ENCODE measurements at places on chromosomes 11 and 22. TPM values are rescaled to one million over a fixed set of nuclear protein-coding genes. Genes with fewer than 3 reads are reported as not detected.

Gene LRRC4C
- not detected for total RNA-seq

Gene HSPB2
- not detected for total RNA-seq

Gene FOLR2
- total RNA-seq = not detected

Gene CEP164
- total RNA-seq = 14.6 TPM

Gene IFTAP
- 14.7 TPM for total RNA-seq

Gene GDPD4
- not detected for total RNA-seq

Gene HORMAD2
- total RNA-seq = not detected

Gene NLRP14
- not detected for total RNA-seq

Gene C1QTNF4
- total RNA-seq = not detected

Gene SORL1
- total RNA-seq = 1.6 TPM

Gene ACR
- total RNA-seq = not detected

Gene RFPL2
- 0.10 TPM for total RNA-seq

Gene CBLIF
- total RNA-seq = not detected

Gene AMBRA1
- total RNA-seq = 18.5 TPM

Gene PISD
- total RNA-seq = 31.1 TPM

Gene RASD2
- total RNA-seq = 1.1 TPM

Gene PDGFB
- total RNA-seq = 2.8 TPM

Gene RAB3IL1
- total RNA-seq = 12.8 TPM

Gene TRPM5
- not detected for total RNA-seq

Gene FAT3
- total RNA-seq = 0.08 TPM

Gene PPP1CA
- 299 TPM for total RNA-seq

Gene SEC14L2
- 29.7 TPM for total RNA-seq

Gene OTOG
- not detected for total RNA-seq

Gene LIPT2
- total RNA-seq = 1.8 TPM

Gene L3MBTL2
- 19.6 TPM for total RNA-seq

Gene C11orf86
- total RNA-seq = 60.2 TPM

Gene CSF2RB
- total RNA-seq = not detected

Gene SIK2
- 6.5 TPM for total RNA-seq

Gene NXPE1
- not detected for total RNA-seq

Gene INPP5J
- 0.77 TPM for total RNA-seq

Gene RCOR2
- total RNA-seq = 0.90 TPM

Gene SLC37A2
- 0.33 TPM for total RNA-seq

Gene ANKK1
- 0.07 TPM for total RNA-seq

Gene SYT7
- 0.71 TPM for total RNA-seq

Gene APOL4
- total RNA-seq = not detected

Gene IL17REL
- not detected for total RNA-seq

Gene HOATZ
- total RNA-seq = not detected

Gene OR4B1
- not detected for total RNA-seq

Gene BIRC3
- 32.2 TPM for total RNA-seq

Gene MRGPRX3
- not detected for total RNA-seq

Gene HTR3A
- not detected for total RNA-seq

Gene LRRC55
- not detected for total RNA-seq

Gene ZNF214
- total RNA-seq = 0.76 TPM
